Stromal cell of bone marrow (primary cell): ENCODE measurements at places on chromosomes 2 and 18.

- no peak for DNase-seq
Observed at GRCh38 chr18:62738639-62739038, 23.3 kb downstream of the PHLPP1 start.

DNA sequence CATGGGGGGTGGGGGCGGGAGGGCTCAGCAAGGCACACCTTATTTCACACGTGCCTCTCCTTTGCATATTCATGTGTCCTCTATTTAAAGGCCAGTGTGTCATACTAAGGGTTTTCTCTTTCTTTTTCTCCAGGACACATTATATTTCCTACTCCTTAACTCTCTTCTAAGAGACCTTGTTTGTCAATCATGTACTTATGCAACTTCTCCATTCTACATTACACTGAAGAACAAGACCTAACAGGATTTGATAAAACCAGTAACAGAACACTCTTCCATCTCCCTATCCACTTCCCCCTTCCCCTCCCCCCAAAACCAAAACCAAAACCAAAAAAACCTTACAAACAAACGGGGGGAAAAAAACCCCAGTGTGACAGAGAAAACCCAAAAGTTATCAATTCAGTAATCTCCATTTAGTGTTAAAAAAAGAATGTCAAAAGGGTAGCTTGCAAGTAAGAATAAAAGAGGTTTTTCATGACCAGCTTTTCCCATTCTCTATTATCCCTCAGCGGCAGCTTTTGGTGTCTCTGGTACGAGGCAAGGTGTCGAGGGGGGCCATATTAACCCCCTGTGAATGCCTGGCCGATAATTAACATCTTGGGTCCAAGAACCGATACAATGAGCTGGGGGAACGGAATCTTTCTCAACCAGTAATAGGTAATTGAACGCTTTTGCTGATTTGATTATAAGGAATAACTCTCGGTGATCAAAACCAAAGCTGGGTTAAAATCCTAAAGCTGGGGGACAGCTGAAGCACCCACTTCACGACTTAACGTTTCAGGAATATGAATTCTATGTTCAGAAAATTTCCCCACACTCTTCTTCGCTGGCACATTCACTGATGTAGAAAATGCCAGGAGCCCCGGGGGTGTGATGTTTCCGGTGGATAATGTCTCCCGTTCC lies 191.0 kb upstream of the TCF4 start:
- DNase-seq: no peak

GRCh38 chr2:45935791-45936622 lies 284.5 kb downstream of the PRKCE start:
- peak; percentile 99 for DNase-seq

DNA sequence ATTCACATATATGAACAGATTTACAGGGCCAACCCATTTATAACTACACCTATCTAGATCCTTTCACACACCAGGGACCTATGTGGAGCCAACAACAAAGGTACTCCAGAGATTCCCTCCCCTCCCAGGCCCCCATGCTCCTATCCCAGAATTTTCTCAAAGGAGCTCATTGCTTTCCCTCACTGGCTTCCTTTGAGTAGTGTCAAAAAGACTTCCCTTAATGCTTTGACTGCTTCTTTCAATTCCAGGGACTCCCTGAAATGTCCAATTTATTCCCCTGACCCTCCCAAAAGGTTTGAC lies 46.6 kb downstream of the IKZF2 start:
- no peak for DNase-seq

GRCh38 chr18:12406371-12407111 lies 1.2 kb upstream of the PRELID3A start:
- no peak for DNase-seq

DNA sequence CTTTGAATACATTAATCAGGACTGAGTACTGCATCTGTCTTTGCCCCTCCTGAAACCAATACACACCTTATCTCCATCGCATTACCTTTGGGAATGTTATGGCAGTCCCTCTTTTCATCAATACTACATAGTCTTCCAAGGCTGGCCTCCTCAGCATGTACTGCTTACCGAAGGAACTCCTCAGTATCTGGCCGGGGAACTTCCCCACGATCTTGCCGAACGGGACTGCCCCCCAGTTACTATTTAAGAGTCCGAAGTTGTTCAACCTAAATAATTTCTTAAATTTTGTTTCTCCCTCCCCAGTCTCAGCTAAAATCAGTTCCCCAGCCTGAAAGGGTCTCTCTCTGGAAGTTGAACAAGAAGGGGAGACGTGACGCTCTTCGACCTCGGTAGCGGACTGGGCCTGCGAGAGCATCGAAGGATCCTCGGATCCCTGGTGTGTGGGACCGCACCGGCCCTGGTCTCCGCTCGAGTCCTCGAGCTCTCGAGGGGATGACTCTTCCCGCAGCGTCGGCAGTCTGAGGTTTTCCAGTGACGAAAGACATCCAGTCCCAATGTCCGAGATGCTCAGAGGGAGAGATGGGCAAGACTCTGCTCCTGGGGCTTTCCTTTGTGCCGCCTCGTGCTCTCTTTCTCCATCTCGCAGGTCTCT lies 489 bp downstream of the TRMT61B start:
- DNase-seq: no peak

GRCh38 chr2:155095613-155096012 lies 397.1 kb downstream of the KCNJ3 start:
- no peak for DNase-seq

GRCh38 chr2:198106621-198107385 lies 302.4 kb downstream of the PLCL1 start:
- no peak for DNase-seq

- no peak for DNase-seq
Observed at GRCh38 chr18:12776821-12777471, 74.1 kb downstream of the PSMG2 start.

DNA sequence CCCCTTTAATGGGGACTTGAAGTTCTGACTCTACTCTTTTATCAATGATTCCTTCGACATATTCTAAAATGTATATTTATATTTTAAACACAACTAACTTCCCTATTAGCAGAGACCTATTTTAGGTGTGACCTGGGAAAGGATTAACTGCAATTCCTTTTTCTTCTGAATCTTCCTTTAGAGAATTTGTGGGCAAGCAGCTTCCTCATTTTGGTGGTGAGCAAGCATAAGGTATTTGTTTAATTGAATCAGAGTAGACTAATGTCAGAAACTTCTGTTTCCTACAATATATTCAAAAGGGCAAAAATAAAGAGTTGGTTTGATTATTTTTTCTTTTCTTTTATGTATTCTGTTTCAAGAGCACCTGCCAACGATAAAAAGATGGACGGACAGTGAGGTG lies 237.0 kb downstream of the IKZF2 start:
- no peak for DNase-seq
